NCI-H2081 (cell line): ENCODE measurements at places on chromosomes 4 and X.

DNA sequence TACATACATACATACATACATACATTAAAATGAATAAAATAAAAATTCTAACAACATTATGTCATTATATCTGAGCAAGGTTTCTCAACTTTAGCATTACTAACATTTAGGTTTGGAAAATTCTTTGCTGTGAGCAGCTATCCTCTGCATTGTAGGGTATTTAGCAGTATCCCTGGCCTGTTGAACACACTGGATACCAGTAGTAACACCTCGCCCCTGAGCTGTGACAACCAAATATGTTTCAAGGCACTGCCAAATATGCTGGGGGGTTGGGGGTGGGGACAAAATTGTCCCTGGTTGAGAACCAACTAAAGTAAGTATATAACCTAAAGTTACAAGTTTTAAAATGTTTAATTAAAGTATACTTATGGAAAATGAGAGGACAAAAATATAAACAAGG is 860.9 kb upstream of the FTHL17 start:
- no peak for DNase-seq

DNA sequence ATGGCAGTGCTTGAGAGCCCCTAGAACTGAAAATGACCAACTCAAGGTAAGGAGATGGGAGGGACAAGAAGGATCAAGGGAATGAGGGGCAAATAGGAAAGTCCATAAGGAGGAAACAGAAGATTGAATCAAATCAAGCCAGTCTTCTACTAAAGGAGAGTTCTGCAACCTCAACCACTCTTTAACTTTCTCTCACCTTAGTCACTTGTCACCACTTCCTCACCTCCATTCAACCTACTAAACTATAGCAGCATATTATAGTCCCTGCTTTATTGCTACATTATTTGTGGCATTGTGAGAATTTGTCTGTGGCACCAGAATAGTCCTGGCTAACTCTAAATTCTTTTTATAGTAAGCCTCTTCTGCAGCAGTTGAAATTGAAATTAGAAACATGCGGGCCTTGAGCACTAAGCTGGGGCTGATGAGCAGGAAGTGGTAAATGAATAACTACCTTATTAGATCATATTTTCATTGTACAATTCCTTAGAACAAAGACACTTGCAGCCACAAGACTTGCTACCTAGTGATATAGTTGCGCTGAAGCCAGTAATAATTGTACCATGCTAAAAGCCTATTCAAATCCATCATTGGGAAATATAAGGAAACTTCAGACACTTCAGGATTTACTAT is 336.9 kb downstream of the ZNF674 start:
- DNase-seq = no peak

GRCh38 chrX:5802391-5802790 is 426.3 kb downstream of the NLGN4X start:
- no peak for DNase-seq

DNA sequence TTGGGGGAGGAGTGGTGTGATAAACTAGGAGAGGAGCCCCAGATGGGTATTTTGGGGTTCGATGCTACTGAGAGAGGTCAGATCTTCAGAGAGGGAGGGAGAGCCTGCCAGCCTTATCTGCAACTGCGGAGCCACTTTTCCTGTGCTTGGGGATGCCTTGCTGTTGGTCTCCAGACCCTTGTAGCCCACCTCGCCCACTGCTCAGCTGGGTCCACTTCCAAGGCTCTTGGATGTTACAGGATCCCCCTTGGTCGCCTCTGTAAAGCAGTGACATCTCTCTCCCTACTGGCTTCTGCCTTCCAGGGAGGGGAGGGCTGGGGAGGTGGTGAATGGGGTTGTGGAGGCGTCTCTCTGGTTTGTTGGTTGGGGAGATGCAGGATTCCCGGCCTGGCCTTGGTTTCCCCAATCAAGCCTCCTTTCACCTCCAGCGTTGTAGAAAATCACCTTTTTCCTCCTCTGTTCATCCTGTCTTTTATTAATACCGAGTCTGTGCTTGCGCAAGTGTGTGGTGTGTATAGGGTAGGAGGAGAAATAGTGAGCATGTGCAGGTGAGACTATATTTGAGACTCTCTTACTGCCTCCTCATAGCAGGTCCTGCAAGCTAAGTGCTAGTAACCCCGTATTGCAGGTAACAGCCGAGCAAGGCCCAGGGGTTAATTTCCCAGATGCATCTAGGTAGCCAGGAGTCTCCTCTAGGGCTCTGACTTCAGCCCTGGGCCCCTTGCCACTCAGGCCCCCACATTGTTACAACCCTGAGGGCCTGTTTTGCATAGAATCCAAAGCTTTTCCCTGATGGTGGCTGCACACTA is 337.4 kb downstream of the ARHGAP10 start:
- DNase-seq = no peak

DNA sequence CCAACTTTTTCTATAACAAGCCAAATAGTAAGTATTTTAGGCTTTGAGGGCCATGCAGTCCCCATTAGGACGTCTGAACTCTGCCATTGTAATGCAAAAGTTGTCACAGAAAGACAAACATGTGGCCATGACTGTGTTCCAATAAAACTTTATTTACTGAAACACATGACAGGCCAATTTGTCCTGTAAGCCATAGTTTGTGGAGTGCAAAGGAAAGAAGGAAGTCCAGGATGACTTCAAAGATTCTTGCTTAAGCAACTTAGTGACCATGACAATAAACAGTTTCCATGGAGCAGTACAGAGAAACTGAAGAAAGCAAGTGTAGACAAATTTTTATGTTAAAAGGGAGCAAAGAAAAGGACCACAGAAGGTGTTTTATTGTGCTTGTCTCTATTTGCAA is 35.0 kb upstream of the MYOZ2 start:
- DNase-seq = no peak

DNA sequence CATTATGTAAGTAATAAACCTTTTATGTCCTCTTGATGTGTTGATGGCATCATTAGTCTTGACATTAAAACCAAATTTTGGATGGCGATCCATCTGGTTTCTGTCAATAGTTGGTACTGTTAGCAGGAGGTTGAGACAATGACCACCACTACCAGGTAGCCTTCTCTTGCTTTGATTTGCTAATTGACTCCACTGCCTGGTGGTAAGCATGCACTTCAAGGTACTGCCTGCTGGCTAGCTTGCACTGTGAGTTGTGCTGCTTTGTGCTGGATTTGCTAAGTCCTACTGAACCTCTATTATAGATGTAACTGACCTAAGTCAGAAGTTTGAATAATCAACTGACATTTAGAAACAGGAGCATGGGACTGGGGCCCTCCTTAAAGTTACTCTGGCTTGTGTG is 46.3 kb downstream of the ATP1B4 start:
- DNase-seq = no peak

DNA sequence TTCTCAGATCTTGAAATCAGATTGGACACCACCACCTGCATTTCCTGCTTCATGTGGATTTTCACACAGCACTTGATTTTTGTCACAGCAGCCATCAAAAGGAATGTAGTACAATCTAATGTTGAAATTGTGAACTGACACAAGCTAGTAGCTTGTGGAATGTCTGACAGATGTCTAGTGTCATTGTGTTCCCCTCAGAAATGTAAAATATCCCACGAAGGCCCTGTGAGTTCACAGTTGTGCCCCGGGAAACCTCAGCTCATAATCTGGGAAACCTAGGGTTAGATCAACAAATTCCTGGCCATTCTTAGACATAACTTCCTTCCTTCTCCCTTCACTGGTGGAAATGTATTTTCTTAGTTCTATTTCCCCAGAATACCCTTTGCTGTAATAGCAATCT is 205.7 kb downstream of the AR start:
- DNase-seq = no peak

GRCh38 chr4:154506253-154506652 is 14.7 kb upstream of the DCHS2 start:
- peak; percentile 27 for DNase-seq

DNA sequence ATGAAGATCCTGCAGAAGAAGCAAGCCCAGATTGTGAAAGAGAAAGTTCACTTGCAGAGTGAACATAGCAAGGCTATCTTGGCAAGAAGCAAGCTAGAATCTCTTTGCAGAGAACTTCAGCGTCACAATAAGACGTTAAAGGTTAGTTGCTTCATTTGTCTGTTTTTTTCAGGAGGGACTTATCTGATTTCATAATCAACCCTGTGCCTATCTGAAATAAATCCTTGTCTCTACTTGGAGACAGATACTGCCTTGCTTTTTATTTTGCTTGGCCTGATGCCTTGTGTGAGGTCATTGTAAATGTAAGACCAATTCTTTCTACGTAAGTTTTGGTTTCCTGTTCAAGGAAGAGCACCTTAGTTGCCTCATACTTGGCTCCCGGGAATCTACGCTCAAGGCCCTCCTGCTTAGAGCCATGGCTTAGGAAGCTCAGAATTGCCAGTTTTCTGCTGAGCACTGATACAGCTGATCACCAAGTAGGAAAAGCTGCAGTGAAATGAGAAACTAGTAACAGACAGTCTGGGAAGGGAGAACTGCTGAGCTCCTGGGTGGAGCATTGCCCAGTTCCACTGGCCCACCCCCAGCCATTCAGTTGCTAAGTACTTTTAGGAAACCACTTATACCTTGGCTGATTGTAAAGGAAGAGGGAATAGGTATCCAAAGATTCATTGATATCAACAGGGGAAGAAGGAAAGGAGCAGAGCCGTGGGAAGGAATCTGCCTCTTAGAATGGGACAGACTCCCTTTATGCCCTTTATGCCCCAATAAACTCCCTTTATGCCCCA is 41.8 kb downstream of the RBBP7 start:
- no peak for DNase-seq

DNA sequence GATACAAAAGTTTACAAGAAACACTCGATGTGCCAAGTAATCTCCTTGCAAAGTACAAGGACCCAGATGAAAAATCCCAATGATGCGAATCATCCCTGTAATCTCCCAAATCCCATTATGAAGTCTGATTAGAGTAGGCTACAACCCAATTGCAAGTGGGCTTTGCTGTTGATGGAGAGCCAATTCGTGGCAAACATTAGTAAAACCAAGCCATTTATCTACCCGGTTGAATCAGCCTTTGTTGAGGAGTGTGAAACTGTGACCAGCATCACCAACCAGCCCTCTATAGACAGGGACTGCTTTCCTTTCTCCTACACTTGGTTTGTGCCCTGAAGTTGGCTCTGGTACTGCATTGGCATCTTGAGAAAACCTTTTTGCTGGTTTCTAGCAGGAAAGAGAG is 1.2 kb upstream of the PRPS2 start:
- DNase-seq = no peak

- no peak for DNase-seq
These were observed 42.4 kb upstream of the TMPRSS11B start for GRCh38 chr4:68287704-68288392.

- DNase-seq = no peak
These were observed 7.4 kb upstream of the RELL1 start for GRCh38 chr4:37693450-37694190.

GRCh38 chrX:7223271-7223670 is 75.3 kb upstream of the PUDP start:
- no peak for DNase-seq

DNA sequence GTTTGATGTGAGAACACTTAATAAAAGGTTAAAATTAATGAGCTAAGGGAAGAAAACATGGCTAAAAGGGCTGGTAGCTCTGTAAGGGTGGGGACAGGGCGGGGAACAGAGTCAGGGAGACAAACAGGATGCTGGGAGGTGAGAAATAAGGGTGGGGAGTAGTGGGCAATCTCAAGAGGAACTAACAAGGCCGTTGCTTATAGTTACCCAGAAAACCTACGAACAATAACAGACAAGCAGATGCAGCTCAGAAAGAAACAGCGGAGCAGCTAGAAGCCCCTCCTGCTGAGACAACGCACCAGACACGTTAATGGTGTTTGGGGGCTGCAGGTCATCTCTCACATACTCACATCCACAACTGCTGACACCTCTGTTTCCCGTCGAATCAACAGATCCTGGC is 9.7 kb upstream of the KLF3 start:
- DNase-seq = no peak

- peak; percentile 3 for DNase-seq
These were observed 645.0 kb upstream of the ATOH1 start for GRCh38 chr4:93183576-93183975.

DNA sequence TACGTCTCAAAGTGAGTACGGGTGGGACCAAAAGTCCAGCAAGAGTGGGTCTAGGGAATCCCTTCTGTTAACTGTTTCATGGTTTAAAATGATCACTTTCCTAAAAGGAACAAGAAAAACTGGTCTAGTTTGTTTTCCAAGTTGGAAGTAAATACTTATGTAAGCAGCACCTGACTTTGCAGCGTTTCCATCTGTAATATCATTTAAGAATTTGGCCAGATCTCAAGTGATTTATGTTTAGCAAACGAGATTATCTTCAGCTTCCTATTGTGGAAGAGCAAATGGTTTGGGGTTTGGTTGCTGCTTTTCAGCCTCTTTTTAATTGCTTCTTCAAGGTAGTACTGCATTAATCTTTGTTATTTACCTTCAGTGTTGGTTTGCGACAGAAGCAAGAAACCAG is 50.4 kb downstream of the FHIP1A start:
- no peak for DNase-seq

GRCh38 chrX:154780968-154781367 is 18.3 kb downstream of the DKC1 start:
- no peak for DNase-seq

- DNase-seq = no peak
These were observed 342.8 kb downstream of the DHX15 start for GRCh38 chr4:24241511-24241910.

DNA sequence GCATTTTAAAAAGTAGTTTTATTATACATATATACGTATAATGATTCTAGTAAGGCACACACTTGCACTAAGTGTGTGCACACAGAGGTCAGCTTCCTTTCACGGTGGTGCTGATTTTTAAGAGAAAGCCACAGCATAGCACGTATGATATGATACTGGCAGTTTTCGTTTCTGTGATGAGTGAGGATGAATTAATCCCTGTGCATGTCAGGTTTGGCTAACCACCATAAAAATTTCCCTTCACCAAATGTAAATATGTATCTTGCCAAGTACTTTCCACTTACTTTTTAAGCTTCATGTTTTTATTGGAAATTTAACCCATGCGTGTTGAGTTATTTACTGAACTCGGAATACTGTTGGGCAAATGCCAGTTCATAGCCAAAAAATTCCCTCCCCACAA is 84.6 kb downstream of the SYNPO2 start:
- DNase-seq = no peak

DNA sequence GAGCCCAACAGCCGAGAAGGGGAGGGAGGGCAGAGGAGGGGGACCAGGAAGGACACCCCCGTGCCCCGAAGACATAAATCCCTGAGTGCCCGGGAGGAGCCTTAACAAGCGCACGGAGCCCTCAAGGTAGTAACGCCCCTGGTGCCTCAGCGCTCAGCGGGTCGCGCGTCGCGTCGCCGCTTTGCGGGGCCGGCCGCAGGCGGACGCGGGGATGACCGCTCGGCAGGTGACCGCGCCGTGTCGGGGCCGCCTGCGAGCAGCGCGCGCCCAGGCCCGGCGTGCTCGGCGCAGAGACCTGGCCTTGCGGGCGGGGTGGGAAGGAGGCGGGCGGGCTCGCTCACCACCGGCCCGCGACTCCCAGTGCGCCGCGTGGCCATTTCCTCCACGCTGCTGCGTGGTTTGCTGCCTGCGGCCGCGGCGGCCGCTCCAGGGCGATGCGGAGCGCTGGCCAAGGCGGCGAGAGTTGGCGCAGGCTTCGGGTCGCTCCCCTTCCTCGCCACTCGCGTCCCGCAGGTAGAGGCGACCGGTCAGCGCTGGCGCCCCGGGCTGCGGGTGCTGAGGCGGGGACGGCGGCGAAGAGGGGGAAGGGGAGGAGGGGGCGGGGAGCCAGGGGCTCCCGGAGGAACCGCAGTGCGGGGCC is 632 bp downstream of the CCSER1 start:
- peak; percentile 52 for DNase-seq

GRCh38 chr4:152398060-152398459 is 137.8 kb downstream of the FBXW7 start:
- peak; percentile 3 for DNase-seq

GRCh38 chr4:168386002-168386401 is 67.5 kb upstream of the DDX60 start:
- no peak for DNase-seq
